T-helper 2 cell (primary cell): ENCODE measurements at places on chromosomes 13 and 19.

GRCh38 chr13:28534210-28534609 is 39.3 kb upstream of the FLT1 start:
- DNase-seq = no peak

- DNase-seq = peak; percentile 16
Observed at GRCh38 chr19:21022996-21023395, 2.5 kb downstream of the ZNF430 start.

DNA sequence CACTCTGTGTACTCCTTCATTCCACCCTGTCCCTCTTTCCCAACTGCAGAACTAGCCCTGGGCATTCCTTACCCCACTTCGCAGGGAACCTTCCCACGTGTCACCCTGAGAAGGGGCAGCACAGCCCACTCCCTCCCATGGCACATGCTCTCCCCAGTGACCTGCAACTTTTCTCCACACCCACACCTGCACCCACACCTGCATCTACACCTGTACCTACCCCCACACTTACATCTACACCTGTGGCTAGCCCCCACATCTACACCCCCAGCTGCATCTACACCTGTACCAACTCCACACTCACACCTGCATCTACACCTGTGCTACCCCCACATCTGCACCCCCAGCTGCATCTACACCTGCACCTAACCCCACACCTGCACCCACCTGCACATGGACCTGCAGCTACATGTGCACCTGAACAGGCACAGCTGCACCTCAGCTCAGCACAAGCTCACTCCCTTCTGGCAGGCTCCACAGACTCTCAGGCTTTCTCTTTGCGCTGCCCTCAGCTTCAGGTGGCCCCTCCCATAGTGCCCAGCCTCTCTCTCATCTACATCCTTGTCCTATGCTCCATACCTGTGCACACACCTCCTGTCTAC is 234.1 kb downstream of the TUBA3C start:
- DNase-seq = no peak

GRCh38 chr19:41930926-41931592 is 2.8 kb upstream of the ERFL start:
- no peak for DNase-seq

DNA sequence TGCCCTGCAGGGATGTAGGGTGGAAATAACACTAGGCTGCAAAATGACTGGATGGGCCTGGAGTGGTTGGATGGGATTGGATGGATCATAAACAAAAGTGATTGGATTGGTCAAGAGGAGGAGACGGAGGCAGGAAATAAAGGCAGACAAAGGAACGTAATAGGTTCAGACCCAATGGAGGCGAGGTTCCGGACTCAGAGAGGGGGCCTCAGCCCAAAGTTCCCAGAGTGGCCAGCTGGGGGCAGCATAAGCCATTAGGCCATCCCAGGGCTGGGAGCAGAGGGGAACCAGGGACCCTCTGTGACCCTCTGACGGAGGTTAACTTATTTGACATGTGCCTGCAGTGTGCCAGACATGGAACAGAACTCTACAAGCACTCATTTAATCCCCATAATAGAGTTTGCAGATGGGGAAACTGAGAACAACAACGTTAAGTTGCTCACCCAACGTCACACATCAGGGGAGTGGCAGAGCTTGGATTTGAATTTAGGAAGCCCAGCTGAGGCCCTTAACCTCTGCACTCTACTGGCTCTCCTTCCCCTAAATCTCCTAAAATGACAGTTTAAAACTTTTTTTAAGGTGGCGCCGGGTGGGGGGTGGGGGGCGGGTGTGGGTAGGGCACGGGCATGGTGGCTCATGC is 15.3 kb upstream of the MAP1S start:
- DNase-seq = peak; percentile 46

DNA sequence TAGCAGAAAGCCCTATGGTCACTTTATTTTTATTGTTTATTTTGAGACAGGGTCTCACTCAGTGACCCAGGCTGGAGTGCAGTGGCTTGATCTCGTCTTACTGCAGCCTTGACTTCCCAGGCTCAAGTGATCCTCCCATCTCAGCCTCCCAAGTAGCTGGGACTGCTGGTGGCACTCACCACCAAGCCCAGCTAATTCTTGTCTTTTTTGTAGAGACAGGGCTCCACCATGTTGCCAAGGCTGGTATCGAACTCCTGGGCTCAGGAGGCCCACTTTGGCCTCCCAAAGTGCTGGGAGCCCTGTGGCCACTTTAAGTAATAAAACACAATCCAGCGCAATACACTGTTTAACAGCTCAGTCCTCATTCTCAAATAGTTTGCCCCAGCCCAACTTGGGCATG is 69.3 kb downstream of the NUFIP1 start:
- no peak for DNase-seq

DNA sequence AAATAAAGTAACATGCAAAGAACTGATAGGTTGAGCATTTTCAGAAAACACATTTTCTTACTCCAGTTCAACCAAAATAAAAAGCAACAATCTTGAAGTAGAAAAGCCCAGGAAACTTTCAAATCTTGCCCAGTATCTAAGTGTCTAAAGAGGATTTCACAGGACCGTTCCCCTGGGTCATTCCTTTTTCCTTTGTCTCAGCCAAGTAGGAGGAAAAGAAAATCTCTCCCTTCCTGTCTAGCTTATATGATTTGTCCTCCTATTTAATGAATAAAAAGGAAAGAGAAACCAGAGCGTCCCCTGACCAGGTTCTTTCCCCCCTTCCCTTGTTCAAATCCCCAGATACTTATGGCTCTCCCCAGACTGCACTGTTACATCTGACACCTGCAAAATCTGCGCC is 248.0 kb downstream of the KCTD12 start:
- no peak for DNase-seq
